ENCODE measurements at places on chromosomes 4 and X.

- no peak for DNase-seq
Observed at GRCh38 chr4:91909963-91910362, 393.8 kb upstream of the GRID2 start.

GRCh38 chr4:2761035-2761923 is 5.1 kb upstream of the TNIP2 start:
- DNase-seq: peak; percentile 83

- DNase-seq: no peak
Observed at GRCh38 chrX:131854581-131854980, 168.5 kb upstream of the STK26 start.

DNA sequence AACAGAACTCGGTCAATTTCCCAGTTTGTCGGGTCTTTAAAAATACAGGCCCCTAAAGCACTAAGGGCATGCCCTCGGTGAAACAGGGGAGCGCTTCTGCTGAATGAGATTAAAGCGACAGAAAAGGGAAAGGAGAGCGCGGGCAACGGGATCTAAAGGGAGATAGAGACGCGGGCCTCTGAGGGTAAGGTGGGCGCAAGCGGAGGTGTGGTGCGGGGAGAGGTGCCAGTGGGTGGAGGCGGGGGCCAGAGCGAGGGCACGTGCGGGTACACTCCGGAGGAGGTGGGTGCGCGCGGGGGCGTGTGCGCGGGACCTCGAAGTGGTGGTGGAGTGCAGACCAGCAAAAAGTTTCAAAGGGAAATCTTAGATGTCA is 787 bp upstream of the TET2 start:
- DNase-seq: peak; percentile 6

- peak; percentile 42 for DNase-seq
Observed at GRCh38 chr4:152937336-152938236, 1.5 kb downstream of the FHDC1 start.

GRCh38 chr4:98203332-98204235 is 57.6 kb upstream of the RAP1GDS1 start:
- DNase-seq: no peak

- peak; percentile 61 for DNase-seq
Observed at GRCh38 chr4:26330186-26330787, 9.5 kb downstream of the RBPJ start.

DNA sequence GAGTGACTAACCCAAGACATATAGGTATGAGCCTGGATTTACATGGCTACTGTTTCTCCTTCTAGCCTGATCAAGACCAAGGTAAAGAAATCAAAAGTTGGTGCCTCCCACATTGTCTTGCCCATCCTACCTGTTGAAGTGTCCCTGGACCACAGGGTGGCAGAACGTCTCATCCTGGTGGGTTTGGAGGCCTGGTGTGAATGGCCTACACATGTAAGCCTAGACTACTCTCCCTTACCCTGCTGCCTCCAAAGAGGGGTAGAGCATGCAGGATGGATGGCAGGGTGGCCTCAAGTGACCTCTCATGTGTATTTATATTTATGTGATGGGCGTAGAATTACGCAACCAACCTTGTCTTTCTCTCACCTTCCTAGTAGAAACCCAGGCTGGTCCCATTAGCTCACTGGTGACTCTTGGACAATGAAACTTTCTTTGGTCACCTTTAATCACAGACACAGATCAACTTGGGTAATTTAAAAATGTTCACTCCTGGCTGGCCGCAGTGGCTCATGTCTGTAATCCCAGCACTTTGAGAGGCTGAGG is 73.3 kb upstream of the SOD3 start:
- no peak for DNase-seq

DNA sequence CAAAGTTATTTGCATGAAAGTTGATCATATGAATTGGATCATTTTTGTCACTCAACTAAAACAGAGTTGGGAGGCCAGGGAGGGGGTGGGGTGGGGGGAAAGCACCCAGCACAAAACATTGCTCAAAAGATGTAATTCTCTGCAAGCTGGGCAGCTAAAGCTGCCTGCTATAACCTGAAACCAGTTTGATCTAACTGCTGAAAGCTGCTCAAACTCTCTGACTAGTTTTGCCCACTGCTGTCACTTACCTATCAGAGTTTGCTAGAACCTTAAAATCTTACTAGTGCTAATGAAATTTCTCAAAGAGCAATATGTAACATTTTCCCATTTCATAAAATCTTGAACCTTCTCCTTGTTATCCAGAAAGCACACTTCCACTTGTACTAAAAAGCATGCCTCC is 10.4 kb downstream of the CXCL8 start:
- no peak for DNase-seq

DNA sequence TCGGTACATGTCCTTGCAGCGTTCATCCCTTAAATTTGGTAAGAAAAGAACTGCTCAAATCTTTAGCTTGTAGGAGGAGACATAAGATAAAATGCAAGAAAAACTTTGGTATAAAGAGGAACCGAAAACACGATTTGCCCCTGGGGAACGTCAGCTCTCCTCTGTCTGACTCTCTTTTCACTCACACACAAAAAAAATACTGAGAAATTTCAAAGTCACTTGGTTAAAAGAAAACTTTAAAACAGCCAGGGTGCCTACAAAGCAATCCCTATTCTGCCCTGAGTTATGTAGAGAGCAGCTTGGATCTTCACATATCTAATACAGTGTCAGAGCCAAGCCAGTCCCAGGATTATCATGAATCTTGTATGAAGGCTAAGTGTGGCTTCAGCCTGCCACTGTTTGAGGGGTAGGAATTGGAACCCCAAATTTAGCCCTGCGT is 248.5 kb upstream of the CXXC4 start:
- DNase-seq: no peak

DNA sequence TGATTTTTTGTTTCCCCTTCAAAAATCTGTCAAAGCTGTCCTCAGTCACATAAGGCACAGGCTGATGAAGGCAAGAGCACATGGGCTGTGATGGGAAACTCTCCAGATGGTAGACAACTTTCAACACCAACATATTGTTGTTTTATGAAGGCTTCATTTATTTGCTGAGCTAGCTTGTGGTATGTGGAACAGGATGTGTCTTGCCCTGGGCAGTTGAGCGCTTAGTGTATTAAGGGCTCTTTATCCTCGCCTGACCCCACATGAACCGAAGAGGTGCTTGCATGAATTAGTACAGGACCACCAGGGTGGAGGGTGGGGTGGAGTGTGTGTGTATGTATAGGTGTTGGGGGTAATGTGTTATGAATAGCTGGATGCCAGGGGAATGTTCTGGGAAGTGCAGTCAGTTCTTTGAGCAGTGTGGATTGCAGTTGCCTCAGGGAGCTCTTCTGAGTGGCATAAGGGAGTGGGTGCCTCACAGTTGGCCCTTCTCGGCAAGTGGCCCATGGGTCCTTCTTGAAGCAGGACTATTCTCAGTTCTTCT is 103.1 kb downstream of the PHEX start:
- DNase-seq: no peak

DNA sequence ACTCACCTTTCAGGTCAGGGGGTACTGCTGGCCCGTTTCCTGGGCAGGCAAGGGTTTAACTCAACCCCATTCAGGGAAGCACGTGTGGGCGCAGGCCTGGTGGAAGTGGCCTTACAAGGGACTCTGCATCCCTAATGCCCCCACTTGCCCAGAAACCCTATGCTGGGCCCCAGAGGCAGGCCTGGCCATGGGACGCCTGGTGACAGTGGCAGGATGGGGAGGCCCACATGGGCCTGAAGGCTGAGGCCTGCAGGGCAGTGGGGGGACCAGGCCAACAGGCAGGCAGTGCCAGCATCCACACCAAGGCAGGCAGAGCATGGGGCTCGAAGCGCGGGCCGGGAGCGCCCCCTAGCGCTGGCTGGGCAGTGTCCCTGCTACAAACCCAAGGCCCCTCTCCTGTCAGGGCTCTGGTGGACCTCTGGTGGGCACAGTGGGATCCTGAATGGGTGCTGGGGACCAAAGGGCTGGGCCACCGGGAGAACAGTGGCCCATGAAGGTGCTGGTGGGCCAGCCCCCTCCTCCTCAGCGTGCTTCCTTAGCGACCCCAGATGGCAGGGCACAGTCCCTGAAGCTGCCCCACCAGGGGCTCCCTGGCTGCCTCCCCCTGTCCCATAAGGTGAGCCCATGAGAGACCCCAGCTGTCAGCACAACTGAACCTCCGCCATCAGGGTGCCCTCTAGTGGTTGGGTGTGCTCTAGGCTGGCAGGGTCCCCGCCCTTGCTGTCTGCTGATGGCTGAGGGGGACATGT is 16.8 kb downstream of the FGFR3 start:
- DNase-seq: peak; percentile 95

DNA sequence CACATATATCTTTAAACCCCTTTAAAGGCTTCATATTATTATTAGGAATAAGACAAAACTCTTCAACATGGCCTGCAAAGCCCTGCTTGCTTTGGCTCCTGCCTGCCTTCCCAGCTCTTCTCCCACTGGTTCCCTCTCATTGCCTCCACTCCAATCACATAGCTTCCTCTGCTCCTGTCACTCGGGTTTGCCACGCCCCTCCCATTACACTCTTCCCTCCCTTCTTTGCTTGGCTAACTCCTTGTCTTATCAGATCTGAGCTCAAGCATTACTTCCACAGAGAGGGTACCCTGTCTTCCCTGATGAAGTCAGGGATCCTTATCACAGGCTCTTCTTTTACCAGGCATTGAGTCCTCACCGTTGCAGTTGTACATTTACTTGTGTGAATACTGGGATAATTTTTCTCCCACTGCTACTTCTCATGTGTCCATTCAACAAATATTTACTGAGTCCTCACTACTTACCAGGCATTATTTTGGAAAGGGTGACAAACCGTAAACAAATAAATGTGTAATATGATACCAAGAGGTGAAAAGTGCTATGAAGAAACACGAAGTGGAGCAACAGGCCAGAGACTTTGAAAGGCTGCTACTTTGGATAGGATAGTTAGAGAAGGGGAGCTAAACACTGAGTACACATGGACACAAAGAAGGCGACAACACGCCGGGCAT is 3.2 kb upstream of the VGLL1 start:
- DNase-seq: peak; percentile 6

- no peak for DNase-seq
Observed at GRCh38 chrX:20500171-20500865, 233.6 kb upstream of the RPS6KA3 start.

- no peak for DNase-seq
Observed at GRCh38 chr4:139744232-139744631, 78.6 kb downstream of the MGST2 start.

DNA sequence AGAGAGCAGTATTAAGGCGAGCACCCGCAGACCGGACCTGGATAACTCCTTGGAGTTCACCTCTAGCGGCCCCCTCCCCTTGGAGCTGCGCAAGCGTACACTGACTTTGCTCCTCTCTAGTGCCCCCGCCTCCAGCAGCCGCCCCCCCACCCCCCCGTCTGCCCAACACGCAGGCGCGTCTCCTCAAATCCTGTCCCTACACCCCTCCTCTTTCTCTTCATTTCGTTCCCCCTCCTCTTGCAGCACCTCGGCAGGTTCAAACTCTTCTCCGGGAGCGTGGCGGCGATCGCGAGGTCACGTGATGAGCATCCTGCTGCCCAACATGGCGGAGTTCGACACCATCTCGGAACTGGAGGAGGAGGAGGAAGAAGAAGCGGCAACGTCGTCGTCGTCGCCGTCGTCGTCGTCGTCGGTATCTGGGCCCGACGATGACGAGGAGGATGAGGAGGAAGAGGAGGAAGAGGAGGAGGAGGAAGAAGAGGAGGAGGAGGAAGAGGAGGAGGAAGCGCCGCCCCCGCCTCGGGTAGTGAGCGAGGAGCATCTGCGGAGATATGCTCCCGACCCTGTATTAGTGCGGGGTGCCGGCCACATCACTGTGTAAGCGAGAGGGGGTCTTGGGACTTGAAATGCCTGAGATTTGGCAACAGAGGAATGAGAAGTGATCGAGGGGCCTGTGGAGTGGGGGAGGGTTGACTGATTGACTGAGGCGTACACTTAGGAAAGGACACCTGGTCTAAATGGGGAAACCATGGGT is at the start of gene CHIC1:
Gene CHIC1, plus strand, starts transcription at position 214 of the 754 bp plus-strand sequence. Its CDS starts 88 bp downstream, at position 302.
- DNase-seq: no peak

- no peak for DNase-seq
Observed at GRCh38 chrX:129590596-129590995, 50.5 kb downstream of the OCRL start.

DNA sequence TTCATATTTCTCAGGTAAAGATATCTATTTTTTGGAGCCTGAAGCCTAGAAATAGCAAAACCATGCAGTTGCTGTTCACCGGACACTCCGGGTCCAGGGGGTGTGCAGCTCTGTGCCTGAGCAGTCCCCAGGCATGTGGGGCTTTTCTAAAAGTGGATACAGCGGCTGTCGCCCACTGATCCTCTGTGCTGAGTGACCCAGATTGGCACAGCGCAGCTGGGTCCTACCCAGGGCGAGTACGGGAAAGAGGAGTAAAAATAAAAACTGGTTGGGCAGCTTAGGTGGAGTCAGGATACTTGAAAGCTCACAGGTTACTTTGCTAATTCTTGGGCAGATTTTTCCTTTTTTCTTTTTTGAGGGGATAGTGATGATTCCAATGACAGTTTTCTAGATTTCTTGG is 118.8 kb downstream of the UCHL1 start:
- DNase-seq: no peak

DNA sequence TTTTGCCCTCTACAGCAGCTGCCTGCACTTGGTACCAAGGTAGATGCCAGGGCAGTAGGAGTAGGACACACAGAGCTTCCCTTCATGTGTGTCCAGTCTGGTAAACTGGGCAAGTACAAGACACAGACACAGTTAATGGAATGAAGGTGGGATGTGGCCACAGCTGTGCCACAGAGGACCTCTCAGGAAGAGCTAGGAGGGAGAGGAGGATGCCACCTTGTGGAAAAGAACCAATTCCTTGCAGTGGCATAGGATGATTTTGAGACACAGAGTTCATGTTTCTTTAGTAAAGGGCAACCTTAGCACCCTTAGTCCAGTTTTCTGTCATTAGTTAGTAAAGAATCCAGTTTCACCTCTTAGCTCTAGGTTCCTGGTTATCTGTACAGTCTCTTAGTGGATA is 36.3 kb upstream of the TBC1D14 start:
- no peak for DNase-seq

DNA sequence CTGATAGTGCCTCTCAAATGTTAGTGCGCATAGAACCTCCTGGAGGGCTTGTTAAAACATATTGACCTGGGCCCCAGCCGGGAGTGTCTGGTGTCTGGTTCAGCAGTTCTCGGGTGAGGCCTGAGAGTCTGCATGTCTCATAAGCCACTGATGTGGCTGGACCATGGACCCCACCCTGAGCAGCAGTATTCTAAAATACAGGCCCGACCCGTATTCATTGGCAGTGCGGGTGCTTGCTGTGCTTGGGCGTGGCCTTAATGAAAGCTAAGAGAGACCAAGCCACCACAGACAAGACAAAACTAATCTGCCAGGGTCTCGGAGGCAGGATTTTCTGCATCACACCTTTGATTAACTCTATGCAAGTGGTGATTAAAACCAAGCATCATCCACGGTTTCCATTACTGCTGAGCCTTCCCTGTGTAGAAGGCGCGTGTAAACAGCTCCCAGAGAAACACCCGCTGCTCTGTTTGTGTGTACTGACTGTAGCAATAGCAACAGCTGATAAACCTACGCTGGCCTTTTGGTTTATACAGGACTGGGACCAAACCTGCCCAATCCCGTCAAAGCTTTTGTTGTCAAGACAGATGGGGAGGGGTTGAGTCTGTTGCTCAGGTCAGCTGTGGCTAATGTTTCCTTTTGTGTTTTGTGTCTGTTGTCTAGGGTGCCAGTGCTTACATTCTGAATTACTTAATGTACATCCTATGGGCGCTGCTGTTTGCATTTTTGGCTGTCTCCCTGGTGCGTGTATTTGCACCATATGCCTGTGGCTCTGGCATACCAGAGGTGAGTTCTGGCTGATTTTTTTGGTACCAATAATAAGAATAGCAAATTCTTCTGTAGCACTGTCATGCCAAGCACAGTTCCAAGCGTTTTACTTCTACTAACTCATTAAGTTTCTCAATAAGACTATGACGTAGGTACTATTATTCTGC is 40.8 kb downstream of the CLCN4 start:
- no peak for DNase-seq

GRCh38 chrX:112851806-112852205 is 11.2 kb upstream of the AMOT start:
- DNase-seq: no peak

Data from HuH-7 (cell line).